Stimulated activated naive CD8-positive, alpha-beta T cell treated with anti-CD3 and anti-CD28 coated beads, Interleukin-15, Interleukin-2, amounts not matched to agents 100 U/mL and 50 U/mL, for 24 hours (primary cell): ENCODE measurements at places on chromosomes 1 and 21.

DNA sequence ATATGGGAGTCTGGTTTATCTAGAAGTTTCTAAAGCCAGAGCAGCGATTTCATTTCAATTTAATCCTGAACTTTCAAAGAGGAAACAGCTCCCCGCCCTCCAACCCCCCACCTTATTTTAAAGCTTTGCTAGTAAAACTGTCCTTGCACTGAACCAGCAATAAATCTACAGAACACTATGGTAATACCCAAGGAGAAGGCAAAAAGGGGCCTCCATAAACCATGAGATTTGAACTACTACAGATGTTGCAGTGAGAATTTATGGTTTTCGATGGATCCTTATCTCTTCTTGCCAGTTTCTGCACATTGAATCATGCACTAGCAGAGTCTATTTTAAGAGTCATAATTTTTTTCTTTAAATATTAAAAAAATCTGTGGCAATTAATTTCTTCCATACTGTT is 64.8 kb upstream of the BEND5 start:
- no peak for DNase-seq

- DNase-seq, result no peak
These were observed 56.1 kb downstream of the COL6A1 start for GRCh38 chr21:46037331-46038325.

DNA sequence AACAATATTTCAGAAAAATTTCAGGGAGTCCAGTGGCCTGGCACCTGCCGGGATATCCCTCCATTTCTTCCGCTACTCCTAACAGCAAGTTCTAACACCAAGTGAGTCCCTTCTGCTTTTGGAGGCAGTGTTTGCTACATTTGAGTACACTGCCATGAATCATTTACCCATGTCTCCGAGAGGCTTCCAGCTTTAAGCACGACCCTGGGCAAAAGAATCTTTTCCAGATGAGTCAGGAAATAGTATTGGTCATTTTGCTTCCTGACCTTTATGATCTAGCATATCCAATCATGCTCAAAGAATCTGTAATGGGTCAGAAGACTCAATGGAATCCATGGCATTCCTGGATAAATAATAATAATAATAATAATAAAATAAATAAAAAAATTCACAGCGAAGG is 60.7 kb upstream of the FMN2 start:
- no peak for DNase-seq

GRCh38 chr1:9426291-9426711 is 113.0 kb upstream of the SLC25A33 start:
- peak; percentile 78 for DNase-seq

DNA sequence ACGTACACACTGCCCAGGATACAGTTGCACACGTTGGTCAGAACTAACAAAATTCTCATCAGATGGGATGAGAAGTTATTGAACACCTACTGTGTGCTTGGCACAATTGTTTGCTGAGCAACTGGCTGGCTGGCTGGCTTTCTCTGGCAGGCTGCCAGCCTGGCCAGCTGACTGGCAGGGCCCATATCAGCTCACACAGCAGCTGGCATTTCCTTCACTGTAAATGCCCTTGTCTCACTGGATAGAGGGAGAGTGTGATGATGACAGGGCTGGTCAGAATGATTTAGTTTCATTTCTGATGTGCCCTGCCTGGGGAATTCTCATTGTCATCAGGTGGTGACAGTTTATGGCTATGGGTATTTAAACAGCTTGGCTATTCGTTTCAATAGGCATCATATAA is 15.8 kb downstream of the CAMK2N1 start:
- no peak for DNase-seq

DNA sequence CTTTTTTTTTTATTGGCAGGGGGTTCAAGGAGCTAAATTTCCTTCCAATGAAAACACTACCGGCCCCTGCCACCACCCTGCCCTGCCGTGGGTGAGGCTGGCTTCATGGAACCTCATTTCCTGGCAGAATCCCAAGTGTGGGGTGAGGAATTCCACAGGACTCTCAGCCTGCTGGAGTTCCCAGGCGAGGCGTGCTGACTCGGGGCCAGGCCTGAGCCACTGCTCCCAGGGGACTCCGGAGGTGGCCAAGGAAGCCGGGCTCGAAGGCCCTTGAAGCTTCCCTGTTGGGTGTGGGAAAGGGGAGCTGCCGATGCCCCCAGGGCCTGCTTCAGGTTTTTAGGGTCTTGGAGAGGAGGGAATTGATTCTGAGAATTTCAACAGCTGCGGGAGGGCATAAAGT is 95.3 kb upstream of the ACTRT2 start:
- DNase-seq, result no peak

- no peak for DNase-seq
These were observed 6.7 kb upstream of the TIE1 start for GRCh38 chr1:43293896-43294760.

DNA sequence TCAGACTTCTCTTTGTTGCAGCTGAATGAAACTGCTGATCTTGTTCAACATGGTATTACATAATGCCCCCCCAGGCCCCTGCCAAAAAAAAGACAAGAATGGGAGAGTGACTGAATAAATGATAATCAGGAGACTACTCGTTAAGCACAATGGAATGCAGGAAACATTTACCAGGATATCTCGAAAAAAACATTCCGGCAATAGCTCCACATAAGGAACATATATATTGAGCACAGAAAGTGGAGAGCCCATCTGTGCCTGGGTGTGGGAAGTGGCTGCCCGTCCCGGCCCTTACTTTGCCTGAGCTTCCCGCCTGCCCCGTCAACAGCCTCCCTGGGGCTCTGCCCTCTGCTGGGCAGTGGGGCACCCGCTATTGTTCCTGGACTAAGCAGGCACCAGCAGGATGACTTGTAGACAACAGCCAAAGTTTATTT is 13.3 kb downstream of the TRIM11 start:
- DNase-seq, result no peak
